ENCODE measurements at places on chromosomes 12 and 14. TPM values are rescaled to one million over a fixed set of nuclear protein-coding genes. Genes with fewer than 3 reads are reported as not detected.

- H3K36me3 ChIP-seq: no peaks in the 10 kb centered on the region
- H3K27ac ChIP-seq: no peak overlapping the region
- H3K4me3 ChIP-seq: no peak overlapping the region
These were observed 160.8 kb upstream of the TMPO start for GRCh38 chr12:98354520-98355035.

- peak; percentile 71 for DNase-seq
- H3K4me1 ChIP-seq: peaks cover 7% of the 10 kb centered on the region
- no peak overlapping the region for H3K27ac ChIP-seq
- H3K36me3 ChIP-seq: no peaks in the 10 kb centered on the region
These were observed 169.0 kb upstream of the EEA1 start for GRCh38 chr12:93098077-93098476.

GALNT16 gene
- 0.05 TPM for total RNA-seq

- no peak overlapping the region for H3K27ac ChIP-seq
- no peaks in the 10 kb centered on the region for H3K36me3 ChIP-seq
- H3K27me3 ChIP-seq: no peaks in the 10 kb centered on the region
- peaks cover 9% of the 10 kb centered on the region for H3K4me1 ChIP-seq
- DNase-seq: peak; percentile 82
These were observed 21.6 kb downstream of the SPATS2 start for GRCh38 chr12:49388682-49389386.

GRCh38 chr12:82855872-82856271 lies 169.2 kb downstream of the TMTC2 start:
- H3K4me1 ChIP-seq: no peaks in the 10 kb centered on the region
- DNase-seq: no peak
- H3K36me3 ChIP-seq: no peaks in the 10 kb centered on the region
- H3K4me3 ChIP-seq: no peak overlapping the region
- no peaks in the 10 kb centered on the region for H3K27me3 ChIP-seq

RNU4-1 gene
- 1,386 TPM for total RNA-seq
